ENCODE measurements at places on chromosomes 11 and 22.

GRCh38 chr11:130078080-130078479, 8.4 kb downstream of the APLP2 start:
- DNase-seq, result no peak

DNA sequence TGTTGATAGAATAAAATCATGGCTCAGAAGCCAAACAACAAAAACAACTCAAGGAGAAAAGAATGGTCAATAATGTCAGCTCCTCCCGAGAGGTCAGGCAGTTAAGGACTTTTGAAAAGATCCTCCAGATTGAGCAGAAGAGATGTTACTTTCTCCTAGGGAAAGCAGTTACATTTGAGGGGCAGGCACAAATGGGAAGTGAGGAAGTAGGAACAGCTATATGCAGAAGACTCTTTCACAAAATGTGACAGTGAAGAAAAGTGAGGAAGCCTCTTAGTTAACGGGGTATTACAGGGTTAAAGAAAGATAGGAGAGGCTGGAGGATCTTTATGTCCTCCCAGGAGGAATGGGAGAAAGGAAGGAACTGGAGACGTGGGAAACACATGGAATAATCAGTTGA, 3.4 kb downstream of the DCHS1 start:
- no peak for DNase-seq

GRCh38 chr11:65432686-65433582, 10.3 kb downstream of the NEAT1 start:
- no peak for DNase-seq

GRCh38 chr11:5243816-5244180, 5.9 kb downstream of the HBG1 start:
- no peak for DNase-seq

DNA sequence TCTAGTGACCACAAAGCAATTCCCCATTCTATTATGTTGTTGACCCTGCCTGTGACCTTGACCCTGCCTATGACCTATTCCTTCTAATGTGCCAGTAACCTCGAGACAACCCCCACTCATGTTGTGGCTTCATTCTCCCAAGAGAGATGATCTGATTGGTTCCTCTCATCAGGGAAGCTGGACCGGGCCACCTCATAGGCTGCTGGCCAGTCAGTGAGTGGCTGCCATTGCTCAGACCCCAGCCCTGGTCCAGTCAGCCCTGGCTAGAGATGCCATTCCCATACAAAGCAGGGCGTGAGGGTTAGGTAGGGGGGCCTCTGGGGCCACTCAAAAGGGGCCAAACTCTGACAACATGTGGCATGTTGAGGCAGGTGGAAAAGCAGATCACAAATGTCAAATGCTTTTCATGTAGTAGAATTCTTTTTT, 11.9 kb downstream of the SLC29A2 start:
- DNase-seq, result no peak

GRCh38 chr11:35583126-35583525, 35.1 kb upstream of the FJX1 start:
- DNase-seq, result no peak

DNA sequence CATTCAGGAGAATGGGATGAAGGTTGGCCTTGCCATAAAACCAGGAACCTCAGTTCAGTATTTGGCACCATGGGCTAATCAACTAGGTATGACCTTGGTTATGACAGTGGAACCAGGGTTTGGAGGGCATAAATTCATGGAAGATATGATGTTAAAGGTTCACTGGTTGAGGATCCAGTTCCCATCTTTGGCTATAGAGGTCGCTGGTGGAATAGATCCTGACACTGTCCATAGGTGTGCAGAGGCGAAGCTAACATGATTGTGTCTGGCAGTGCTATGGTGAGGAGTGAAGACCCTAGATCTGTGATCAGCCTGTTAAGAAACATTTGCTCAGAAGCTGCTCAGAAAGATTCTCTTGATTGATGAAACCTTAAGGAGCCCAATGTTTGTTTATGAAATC, 5.7 kb downstream of the NF2 start:
- DNase-seq, result no peak

GRCh38 chr22:47750086-47750485, 987.6 kb downstream of the TBC1D22A start:
- no peak for DNase-seq

DNA sequence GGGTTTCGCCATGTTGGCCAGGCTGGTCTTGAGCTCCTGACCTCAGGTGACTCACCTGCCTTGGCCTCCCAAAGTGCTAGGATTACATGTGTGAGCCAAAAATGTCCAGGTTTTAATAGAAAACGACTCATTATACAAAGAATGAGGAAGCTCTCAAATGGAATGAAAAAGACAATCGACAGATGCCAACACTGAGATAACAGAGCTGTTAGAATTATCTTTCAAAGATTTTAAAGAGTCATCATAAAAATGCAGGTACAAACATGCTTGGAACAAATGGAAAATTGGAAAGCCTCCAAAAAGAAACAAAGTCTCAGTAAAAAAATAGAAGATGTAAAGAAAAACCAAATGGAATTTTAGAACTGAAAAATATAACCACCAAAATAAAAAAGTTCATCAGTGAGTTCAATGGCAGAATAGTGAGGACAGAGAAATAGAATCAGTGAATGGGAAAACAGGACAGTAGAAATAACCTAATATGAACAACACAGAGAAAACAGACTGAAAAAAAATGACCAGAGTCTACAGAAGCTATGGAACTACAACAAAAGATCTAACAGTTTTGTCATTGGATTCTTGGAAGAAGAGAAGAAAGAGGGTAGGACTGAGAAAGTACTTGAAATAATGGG, 10.9 kb downstream of the GAB2 start:
- no peak for DNase-seq

- DNase-seq, result no peak
These were observed 31.7 kb downstream of the PAX6 start for GRCh38 chr11:31779374-31779791.

DNA sequence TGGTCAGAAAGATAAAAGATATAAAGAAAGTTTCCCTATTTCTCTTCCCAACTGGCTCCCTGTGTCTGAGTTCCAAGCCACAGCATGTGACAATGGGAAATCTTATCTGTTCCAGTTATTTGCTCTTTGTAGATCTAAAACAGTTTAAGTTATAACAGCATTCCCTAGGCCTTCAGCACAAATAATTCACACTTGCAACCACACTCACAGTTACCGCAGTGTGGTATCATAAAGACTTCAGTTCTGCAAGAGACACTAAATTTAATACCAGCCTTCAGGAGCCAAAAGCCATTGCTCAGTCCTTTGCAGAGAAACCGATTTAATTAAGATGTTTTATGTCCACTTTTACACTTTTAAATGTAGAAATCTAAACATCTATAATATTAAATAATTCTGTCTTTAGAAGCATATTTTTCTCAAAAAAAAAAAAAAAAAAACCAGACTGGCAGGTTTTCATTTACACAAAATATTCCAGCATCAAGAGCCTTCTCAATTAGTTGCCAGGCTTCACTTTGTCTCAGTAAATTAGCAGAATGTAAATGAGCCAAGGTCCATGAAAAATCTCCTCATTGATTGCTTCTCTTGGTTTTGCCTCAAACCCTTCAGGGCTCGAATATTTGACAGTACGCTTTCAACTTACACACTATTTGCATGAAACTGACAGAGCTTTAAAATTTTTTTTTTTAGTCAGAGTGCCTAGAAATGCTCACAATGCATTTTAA, 300.0 kb upstream of the DDI1 start:
- DNase-seq, result no peak

- no peak for DNase-seq
These were observed 936 bp downstream of the CECR2 start for GRCh38 chr22:17370026-17370765.

DNA sequence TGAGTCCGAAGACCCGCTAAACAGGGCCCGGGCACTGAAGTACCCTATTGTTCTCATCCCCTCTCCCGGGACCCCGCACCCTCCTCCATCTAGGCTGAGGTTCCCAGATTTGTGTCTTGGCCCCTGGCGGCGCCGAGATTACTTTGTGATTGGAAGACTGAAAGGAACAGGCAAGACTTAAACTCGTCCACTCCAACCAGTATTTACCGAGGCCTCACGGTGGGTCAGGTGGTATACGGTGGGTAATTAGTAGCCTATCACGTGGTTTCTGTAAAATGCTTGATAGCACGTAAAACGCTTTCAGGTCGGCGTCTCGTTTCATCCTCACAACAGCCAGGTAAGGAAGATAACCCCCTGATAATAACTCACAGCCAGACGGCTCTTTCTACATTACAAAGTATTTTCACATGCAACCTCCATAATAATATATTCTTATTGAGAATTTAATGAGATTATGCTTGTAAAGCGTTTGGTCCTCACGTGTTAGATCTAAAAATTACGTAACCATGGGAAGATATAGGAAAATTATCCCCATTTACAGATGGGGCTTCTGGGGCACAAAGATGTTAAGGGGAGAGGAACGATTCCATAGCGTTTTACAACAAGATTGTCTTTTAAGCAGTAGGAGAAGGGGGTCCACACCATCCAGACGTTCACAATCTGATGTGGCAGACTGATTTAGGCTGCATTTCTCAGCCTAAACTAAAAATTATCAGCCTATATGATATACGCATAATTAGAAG, 642 bp upstream of the PIK3C2A start:
- no peak for DNase-seq

- no peak for DNase-seq
These were observed 6.0 kb upstream of the CAVIN3 start for GRCh38 chr11:6326303-6326702.

DNA sequence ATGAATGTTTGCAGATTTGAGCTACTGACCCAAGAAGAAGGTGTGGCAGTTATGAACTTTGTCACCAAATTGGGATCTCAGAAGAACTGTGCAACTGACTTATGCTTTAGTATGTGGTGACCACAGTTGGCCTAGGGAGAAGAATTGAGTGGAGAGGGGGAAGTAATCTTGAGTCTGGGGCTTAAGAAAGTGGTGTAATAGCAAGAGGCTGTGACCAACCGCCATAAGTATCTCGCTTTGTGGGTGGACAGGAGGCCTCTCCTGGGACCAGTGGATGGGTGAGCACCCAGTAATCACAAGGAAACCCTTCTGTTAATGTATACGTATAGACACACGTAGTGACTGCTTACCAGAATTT, 12.7 kb upstream of the IL10RA start:
- DNase-seq, result no peak

GRCh38 chr22:45179276-45180049, 15.7 kb downstream of the NUP50 start:
- no peak for DNase-seq

DNA sequence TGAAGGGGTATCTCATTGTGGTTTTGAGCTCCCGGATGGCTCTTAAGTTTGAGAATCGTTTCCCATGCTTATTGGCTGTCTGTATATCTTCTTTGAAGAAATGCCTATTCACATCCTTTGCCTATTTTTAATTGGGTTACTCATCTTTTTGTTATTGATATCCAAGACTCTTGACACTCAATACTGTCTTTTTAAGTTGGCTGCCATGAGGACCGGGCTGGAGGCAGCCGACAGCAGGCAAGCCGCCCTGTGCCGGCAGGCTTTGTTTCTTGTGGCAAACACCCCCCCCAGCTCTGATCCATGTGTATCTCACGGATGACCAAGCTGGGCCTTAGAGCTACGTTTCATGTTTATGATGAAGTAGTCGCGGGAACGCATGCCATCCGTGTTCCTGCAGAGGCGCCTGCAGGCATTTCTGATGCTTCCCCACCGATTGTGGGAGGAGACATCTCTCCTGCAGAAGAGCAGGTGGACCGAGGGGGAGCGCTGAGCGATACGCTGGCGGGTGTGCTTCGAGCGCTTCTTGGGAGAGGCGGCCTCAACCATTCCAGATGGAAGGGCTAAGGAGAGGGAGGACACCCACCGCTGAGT, 95.8 kb downstream of the TBC1D22A start:
- no peak for DNase-seq

- DNase-seq, result no peak
These were observed 64.8 kb downstream of the CACNG2 start for GRCh38 chr22:36638747-36639146.

DNA sequence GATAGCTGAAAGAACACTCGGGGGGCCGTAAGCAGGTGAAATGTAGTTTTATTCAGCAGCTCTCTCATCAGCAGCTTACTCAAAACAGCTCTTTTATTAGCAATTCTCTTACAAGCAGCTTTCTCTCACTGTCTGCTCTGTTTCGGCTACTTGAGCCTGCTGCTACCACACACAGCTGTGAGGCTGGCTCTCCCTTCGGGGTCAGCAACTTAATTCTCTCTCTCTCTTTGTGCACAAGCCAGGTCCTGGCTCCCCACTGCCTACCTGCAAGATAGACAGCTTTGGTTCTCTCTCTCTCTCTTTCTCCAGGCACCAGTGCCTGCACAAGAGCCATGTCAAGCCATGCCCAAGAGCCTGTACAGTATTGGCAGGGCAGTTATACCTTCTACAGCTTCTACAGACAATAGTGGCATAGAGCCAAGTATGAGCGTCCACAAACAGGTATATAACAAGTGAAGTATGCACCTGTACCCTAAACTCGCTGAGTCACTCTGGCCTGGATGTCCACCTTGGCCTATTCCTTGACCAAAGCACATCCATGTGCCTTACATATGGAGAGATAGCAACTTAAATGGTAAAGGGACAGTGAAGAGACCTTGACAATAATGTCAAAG, 110.8 kb downstream of the MTNR1B start:
- DNase-seq, result no peak

GRCh38 chr11:125070699-125071254, 7.7 kb downstream of the SLC37A2 start:
- DNase-seq, result no peak

DNA sequence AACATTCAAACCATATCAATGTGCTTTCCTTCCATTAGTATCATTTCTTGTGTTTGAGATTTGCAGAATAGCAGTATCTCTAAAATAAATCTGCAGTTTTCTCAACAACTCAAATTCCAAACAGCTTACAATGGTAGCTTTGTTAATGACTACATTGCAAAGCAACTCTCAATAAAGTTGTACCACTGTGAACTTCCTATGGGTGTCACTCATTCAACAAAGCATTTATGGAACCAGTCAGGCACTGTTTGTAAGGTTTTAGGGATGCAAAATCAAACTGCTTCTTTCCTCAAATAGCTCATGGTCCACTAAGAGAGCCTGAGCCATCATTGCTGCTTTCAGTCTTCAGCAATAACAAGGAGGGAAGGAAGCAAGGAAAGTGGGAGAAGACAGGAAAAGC, 91.0 kb downstream of the CCDC83 start:
- DNase-seq, result no peak

- DNase-seq, result no peak
These were observed 74.3 kb downstream of the BRD1 start for GRCh38 chr22:49753276-49753890.

- no peak for DNase-seq
These were observed 1511.1 kb downstream of the BRD1 start for GRCh38 chr22:48316257-48317250.

- no peak for DNase-seq
These were observed 41.2 kb downstream of the RRAS2 start for GRCh38 chr11:14317659-14318325.

GRCh38 chr11:117618982-117619355, 178.0 kb downstream of the DSCAML1 start:
- DNase-seq, result no peak

DNA sequence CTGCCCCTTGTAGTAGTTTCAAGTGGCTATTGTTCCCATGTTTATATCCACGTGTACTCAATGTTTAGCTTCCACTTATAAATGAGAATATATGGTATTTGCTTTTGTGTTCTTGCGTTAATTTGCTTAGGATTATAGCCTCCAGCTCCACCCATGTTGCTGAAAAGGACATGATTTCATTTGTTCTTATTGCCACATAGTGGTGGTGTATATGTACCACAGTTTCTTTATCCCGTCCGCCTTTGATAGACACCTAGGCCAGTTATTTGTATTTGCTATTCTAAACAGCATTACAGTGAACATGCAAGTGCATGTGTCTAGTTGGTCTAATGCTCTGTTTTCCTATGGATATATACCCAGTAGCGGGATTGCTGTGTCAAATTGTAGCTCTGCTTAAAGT, 6.8 kb downstream of the OR51B2 start:
- no peak for DNase-seq

Measured in stimulated activated CD8-positive, alpha-beta memory T cell treated with anti-CD3 and anti-CD28 coated beads, Interleukin-15, amount 100 ng/mL, for 24 hours (primary cell).